ENCODE measurements at places on chromosomes 6 and 20. TPM values are rescaled to one million over a fixed set of nuclear protein-coding genes. Genes with fewer than 3 reads are reported as not detected.

The MYH7B gene
- under 0.01 TPM for total RNA-seq

The KCNS1 gene
- 0.53 TPM for total RNA-seq

The VPS52 gene
- total RNA-seq: 32.5 TPM

The GUCA1A gene
- not detected for total RNA-seq

The CLVS2 gene
- total RNA-seq: not detected

GRCh38 chr6:71349395-71349794 is 60.8 kb downstream of the OGFRL1 start:
- DNase-seq: peak; percentile 54

- no peak for DNase-seq
Observed at GRCh38 chr20:42688576-42688975, 501.1 kb downstream of the PTPRT start.

DNA sequence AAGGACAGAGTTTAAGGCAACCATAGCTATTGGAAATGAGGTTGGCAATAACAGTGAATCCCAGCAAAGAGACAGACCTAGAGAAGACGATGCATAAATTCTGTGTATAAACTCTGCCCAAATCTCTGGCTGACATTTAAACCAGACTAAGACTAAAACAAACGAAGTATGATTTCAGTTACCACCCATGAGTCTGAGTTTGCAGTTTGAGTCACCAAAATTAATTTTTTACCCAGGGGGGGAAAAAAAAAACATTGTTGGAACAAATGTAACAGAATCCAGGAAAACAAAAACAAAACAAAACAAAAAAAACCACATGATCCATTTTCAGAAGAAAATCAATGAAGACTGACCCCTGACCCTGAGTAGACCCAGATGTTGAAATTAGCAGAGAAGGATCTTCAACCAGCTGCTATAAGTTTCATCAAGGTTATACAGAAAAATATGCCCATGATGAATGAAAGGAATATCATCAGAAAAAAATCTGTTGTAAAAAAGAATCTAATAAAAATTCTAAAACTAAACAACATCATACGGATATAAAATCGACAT is 190.8 kb downstream of the GMDS start:
- no peak for DNase-seq

- DNase-seq: no peak
Observed at GRCh38 chr6:109977791-109978173, 329 bp upstream of the GPR6 start.

- peak; percentile 59 for DNase-seq
Observed at GRCh38 chr6:109073344-109074132, 21.1 kb downstream of the SESN1 start.

DNA sequence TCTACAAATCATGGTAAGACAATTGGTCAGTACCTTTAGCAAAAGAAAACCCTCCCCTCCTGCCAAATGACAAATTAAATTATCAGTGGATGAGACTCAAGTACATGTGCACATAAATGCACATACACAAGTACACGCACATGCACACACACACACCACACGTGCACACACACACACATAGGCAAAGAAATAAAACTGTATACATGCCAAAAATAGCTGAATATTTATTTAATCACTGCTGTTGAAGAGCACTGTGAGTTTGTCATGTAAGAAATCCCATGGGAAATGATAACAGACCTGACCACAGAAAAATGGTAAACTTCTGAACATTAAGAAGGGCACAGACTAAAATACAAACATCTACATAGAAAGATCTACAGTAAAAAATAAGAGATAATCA is 46.6 kb upstream of the TNFAIP3 start:
- DNase-seq: no peak

GRCh38 chr6:166476061-166476591 is 93.4 kb upstream of the MPC1 start:
- DNase-seq: no peak

- no peak for DNase-seq
Observed at GRCh38 chr20:43444107-43444506, 13.6 kb upstream of the SRSF6 start.

- DNase-seq: peak; percentile 42
Observed at GRCh38 chr6:9131616-9132015, 696.3 kb upstream of the SLC35B3 start.

GRCh38 chr6:139690007-139690406 is 315.6 kb upstream of the CITED2 start:
- DNase-seq: no peak

DNA sequence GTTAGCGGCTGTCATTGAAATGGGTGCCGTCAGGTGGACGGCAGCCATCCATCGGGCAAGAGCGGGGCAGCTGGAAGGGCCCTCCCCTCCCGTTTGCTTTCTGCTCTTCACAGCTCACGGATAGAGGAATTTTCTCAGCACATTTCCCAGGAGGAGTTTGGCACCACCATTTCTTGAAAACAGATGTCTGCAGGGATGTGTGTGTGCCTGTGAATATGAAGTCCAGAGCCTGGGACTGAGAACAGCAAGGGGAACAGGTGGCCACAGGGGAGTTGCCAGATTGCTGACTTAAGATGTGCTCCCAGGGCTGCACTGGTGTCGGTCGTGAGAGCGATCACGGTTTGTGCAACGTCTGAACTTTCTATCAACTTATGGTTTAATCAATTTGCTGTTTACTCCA is 22.1 kb upstream of the ECI2 start:
- no peak for DNase-seq

DNA sequence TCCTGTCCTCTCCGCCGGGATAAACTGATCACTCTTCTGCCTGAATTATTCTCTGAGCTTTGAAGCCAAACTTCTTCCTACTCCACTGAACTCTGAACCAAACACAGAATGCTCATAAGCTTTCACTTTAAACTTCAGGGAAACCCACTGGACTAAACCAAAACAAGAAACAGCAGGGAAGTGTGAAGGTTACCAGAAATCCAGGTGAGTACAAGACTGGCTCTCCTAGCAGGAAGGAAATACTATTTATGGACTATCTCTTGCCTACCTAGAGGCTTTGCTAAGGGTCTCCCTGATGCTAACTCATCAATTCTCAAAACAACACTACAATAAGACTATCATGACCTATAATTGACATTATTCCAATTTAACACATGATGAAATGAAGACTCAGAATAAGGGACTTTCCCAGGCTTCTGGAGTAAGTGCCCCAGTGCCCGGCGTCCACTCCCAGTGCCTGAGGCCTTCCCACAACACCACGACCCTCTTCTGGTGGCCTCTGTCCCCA is 145.0 kb downstream of the ZDHHC14 start:
- no peak for DNase-seq

DNA sequence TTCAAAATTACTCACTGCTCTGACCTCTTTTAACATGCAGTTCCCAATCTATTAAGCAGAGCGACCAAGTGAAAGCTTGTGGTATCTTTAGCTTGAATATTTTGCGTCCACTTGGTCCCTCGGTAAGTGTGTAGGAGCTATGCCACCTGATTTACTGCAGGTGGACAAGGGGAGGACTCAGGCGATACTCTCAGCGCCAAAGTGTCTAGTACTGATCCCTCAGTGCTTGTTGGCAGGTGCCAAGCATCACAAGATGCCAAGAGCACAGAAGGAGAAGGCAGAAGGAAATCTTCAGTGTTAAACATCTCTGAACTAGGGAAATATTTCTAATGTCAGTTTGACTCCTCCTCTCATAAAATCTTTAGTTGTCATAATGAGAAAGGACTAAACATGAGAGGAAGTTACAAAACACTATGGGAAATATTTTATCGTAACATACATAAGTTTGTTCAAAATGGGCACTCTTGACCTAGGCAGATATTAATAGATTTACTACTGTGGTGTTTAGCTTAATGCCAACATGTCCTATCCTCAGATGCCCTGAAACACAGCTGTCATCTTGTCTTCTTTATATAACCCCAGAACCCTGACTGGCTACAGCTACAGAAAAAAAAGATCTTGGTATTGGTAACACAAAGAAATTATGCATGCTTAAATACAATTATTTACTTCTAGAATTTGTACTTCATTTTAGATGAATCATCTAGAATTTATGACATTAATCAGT is 19.5 kb downstream of the NHLRC1 start:
- DNase-seq: no peak

DNA sequence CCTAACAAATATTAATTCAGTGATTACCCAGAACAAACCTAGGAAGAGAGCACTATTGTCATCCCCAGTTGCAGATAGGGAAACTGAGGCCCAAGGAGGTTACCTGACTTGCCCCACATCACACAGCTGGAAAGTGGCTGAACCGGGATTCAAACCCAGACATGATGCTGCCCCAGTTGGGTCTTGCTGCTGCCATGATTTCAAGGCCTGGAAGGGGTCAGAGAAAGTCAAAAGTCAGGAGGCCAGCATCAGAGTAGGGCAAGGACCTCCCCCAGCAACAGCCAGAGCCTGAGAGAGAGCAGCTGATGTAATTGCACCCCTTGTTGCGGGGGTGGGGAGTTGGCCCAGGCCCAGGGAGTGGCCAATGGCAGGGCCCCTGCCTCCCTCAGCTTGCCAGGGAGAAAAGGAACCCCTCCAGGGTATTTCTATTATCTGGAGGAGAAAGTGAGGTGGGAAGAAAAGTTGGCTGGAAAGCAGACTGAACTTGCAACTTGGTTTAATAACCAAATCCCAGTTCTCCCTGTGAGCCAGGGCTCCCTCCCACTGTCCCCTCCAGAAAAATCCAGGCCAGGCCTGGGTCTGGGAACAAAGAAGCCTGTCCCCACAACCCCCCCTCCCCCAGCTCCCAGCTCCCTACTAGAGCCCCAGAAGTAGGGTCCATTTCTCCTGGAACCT is 83.6 kb downstream of the MRPL14 start:
- DNase-seq: no peak
